ENCODE measurements at places on chromosomes 6 and 20.
A peak's percentile ranks its signal among the peaks of the same experiment; 100 is the strongest.

- no peak for DNase-seq
Measured at GRCh38 chr6:42368181-42368580, 83.5 kb downstream of the TRERF1 start.

DNA sequence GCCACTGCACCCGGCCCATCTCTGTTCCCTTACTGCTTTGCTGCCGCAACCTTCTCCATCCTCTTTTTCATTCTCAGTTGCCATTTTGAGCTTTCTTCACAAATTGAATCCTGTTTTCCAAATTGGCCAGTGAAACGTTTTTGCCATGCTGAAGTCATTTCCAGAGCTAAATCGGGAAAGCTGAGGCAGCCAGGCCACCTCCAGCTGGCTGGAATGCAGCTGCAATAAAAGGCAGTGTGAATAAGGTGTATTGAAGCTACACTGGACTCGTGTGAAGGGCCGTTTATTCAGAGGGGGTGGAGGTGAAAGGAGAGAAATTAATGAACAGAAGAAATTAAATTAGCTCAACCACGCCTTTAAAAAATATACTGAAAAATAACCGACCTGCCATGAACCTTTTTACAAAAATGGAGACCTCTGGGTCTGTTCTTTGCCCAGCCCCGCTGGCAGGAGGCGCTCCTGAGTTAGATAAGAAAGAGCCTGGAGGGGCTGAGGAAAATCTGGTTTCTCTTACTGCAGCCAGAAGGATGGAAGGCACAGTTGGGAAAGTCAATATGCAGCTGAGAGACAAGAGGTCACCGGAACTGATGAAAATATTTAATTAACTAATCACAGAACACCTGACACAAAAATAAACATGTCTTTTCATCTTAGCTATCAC is 283.9 kb downstream of the FOXC1 start:
- no peak for DNase-seq

GRCh38 chr6:6655805-6656251 is 67.3 kb downstream of the LY86 start:
- DNase-seq, result no peak

DNA sequence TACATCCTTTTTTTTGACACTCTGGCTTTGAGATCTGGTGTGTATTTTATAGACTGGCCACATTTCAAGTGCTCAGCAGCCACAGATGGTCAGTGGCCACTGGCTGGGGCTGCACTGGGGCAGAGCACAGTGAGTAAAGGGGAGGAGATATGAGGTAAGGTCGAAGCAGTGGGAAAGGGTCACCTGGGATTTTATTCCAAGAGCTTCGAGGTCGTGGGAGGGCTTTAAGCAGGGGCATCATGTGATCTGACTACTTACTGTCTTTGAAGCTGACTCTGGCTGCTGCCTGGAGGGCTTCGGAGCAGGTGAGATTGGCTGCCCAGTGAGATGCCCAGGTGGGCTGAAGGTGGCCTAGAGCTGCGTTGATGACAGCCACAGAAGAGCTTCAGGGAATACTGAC is 6.7 kb downstream of the C20orf203 start:
- no peak for DNase-seq

DNA sequence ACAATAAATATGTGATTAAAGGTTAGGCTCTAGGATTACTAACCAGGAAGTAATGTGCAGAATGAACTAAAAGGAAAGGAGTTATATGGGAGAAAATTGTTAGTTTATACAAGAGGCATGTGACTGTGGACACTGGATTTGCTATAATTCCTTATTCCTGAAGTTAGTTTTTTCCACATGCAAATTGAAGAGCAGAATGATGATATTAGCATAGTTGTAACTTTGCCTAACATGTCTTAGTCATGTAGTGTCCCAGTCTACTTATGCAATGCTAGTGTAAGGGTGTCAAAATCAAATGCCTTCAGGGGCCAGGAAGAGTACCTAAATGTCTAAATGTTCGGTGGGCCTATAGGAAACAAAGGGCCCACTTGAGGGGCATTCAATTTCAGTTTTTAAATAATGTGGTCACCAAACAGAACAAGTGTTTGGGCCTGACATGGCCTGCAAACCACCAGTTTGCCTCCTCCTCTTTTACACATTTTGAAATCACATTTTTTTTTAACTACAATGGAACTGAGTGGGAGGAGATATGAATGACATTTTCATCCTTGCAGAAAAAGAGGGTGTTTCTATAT is 28.0 kb upstream of the CEP85L start:
- no peak for DNase-seq

DNA sequence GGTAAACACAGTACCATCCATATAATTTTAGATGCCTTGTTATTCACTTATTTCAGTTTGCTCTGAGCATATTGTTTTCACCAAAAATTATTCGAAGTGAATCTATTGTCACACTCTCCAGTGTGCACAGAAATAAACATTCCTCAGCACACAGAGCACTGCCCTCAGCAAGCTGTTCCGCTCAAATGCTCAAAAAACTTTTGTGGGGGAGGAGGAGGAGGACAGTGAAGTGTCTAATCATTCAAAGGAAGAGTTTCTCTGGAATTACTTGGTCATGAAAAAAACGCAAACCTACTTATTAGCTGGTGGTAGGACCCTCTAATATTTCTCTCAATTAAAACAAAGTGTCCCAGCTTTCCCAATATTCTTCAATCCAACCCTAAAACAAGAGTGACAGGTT is 88.3 kb downstream of the DTNBP1 start:
- DNase-seq, result no peak

DNA sequence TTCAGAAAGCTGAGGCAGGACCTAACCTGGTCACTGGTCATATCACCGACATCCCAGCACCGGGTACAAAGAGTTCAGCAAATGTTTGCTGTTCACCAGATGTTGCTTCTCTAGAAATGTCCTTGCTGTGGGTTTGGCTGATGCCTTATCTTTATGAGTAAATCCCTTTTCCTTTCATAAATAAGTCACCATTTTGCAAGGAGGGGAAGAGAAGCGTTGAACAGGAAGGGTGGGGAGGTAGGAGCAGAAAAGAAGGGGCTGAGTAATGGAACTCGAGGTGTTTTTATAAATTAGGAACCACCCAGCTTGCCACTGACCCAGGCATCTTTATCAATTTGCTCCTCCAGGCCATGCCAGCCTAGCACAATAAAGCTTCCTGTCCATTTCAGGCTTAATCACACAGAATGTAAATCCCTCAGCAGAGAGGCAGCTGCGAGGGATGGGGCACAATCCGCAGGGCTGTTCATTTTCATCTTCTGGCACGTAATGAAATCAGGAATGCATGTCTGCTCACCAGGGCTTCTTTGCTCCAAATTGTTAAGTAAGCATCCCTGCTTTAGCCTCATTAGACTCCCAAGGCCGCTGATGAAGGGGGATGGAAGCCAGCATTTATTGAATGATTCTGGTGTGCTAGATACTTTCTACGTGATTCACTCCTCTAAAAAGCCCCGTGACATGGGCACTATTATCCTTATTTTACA is 371.9 kb upstream of the CHD6 start:
- DNase-seq, result no peak

DNA sequence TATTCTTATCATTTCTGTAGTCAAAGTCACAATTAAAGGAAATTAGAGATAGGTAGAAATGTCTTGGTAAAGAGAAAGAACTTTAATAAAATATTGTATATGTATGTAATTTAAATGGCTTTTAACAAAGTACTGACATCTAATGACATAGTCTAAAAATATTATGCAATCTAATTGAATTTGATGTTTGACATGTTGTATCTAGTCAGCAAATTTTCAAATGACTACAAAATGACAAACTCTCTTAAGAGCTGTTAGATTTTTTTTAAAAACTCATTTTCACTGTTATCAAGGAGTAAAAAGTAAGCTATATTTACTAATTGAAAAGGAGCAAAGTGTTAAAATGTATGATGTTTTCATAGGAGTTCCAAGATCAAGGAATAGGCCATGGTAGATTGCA is 176.9 kb downstream of the MEI4 start:
- no peak for DNase-seq

GRCh38 chr6:2534406-2535042 is 216.2 kb downstream of the MYLK4 start:
- DNase-seq, result no peak

- DNase-seq, result no peak
Measured at GRCh38 chr20:46674253-46675083, 14.8 kb downstream of the TP53RK start.

DNA sequence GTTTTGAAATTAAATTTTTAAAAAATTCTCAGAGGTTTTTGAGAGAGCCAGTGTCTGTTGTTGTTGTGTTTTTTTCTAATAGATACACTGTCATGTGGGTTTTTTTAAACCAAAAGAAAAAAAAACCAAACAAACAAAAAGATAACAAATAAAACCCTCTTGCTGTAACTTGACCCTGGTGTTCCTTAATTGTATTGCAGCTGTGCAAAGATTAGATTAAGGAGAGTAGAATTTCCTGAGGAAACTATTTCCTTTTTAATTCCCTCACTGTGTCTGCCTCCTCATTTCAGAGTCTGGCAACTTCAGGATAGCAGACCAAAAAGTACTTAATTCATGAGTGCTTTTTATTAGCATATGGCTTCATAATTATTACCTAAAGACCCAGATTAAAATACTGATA is 281.9 kb downstream of the EPM2A start:
- no peak for DNase-seq

DNA sequence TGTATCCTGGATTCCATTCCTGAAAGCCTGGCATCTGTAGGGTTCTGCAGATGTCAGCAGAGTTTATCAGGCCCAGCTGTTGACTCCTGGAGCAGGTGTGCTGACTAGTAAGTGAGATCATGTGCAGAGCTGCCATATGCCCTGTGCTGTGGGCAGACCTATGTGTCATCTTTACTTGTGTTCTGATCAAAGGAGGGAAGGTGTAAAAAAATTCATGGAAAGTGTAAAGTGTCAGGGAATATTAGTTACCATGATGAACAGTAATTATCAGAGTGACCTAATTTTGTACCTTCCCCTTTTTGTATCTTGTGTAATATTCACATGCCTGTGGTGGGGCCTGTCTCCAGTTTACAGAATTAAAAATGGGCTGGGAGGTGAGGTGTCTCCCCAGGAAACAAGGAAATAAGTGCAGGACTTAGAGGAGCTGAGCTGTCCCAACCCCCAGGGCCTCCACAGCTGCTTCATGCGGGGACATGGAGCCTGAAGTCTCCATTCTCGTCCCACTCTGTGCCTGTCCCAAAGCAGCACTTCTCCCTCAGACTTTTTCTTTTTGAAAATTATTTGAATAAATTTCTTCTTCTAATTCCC is 148.2 kb upstream of the GGTLC1 start:
- DNase-seq, result no peak

DNA sequence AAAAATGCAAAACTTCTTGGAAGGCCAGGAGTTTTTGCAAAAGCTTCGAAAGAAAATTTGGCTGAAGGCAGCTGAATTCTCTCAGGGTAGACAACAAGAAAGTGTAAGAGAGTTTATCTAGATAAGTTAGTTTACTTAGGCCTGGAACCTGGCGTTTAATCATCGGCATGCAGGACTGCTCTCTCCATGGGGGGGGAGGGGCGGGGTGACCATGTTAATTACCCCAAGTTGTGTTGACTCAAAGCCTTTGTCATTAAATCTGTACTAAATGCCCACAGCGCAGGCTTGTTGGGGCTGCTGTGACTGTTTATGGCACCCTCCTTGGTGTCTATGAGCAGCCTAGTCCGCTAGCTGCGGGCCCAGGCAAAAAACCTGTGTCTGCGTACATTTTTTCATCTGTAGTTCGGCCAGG is 20.1 kb upstream of the ZNF451 start:
- DNase-seq, result no peak

- DNase-seq, result peak; percentile 50
Measured at GRCh38 chr6:26272171-26272637, 92.8 kb upstream of the BTN3A2 start.

- DNase-seq, result no peak
Measured at GRCh38 chr20:18077157-18077556, 19.4 kb upstream of the OVOL2 start.

DNA sequence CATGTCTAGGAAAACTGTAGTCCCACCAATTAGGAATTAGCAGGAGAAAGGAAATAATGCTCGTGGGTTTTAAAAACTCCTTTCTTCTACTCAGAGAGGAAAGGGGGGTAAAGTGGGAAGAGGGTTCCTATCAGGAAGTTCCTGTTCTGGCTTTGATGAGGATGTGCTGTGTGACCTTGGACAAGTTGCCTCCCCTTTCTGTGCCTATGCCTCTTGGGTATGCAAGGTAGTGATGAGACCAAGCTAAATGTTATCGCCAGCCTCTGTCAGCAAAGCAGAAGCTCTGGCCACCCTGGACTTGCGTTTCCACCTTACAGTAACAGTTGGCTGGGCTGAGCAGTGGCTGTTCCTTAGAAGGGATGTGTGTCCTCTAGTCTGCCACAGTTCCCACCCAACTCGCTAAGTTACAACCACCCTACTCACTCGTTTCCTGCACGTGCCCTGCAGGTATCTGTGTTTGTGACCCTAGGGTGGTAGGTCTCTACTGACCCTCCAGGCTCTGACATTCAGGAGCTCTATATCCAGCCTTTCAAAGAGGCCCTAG is 110.0 kb downstream of the PREX1 start:
- no peak for DNase-seq

- DNase-seq, result no peak
Measured at GRCh38 chr20:14199111-14199510, 138.3 kb downstream of the FLRT3 start.

GRCh38 chr6:22643780-22644179 is 74.4 kb downstream of the HDGFL1 start:
- DNase-seq, result no peak

DNA sequence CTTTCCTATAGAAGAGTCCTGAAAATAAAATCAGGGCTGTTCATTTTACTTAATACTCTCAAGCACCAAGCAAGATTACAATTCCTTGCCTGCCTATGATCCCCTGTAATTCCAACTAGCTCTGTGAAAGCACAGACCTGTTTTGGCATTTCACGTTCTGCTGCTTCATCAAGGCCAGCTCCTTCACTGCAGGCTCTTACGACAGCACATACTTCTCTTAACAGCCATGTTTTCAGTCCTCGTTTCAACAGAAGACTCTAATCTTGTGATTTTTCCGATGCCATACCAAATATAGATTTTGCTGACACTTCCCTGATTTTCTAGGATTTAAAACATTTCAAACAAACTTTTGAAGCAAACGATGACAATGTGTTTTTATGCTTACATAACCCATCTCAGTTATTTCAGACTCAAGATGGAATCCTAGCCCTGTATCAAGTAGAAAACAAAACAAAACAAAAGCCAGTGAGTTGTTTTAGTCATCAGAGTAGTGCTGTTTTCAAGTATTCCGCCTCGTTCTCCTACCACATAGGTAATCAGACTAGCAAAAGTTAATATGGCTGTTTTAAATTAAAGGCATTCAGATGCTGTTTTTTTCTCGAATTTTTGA is 616.5 kb upstream of the CITED2 start:
- DNase-seq, result no peak
